Hematopoietic multipotent progenitor cell treated with erythropoietin and hydrocortisone succinate and interleukin-3 and kit ligand, for 17 days (in vitro differentiated cells): ENCODE measurements at places on chromosomes 1 and 21.

- DNase-seq = no peak
Observed at GRCh38 chr1:202229376-202229775, 35.8 kb downstream of the LGR6 start.

GRCh38 chr1:226643611-226644540 lies 95.2 kb downstream of the ITPKB start:
- no peak for DNase-seq

GRCh38 chr1:181541458-181541857 lies 58.1 kb downstream of the CACNA1E start:
- no peak for DNase-seq

- no peak for DNase-seq
Observed at GRCh38 chr1:99218999-99219398, 45.3 kb upstream of the PLPPR4 start.

DNA sequence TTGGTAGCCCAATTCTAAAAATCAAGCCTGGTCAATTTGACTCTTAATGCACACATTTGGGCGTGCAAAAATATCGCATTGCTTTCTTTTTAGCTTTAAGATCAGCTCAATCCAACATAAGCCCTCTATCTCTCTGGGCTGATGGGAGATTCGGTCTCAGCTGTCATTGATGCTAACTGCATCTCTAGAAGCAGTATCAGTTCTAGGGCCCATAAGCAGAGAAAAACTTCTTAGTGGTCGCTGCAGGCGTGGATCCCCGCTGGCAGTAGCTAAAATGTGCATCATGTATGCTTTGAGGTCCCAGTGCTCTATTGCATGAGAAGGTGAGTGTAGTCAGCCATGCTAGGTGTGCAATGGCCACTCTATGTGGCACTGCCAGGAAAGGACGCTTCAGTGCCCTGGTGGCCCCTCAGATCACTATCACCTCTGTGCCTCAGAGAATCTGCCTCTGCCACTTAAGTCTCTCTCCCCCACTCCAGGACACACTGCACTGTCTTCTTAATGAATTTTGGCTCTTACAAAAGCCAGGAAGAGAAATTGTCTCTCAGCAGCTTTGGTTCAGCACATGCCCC lies 79.7 kb upstream of the GADD45A start:
- DNase-seq = no peak

- no peak for DNase-seq
Observed at GRCh38 chr1:169860750-169861149, 32.9 kb downstream of the SCYL3 start.
